NCI-H524 treated with DMSO at 0.1 percent for 48 hours (cell line): ENCODE measurements at places on chromosomes 3 and 15.
A peak's percentile ranks its signal among the peaks of the same experiment; 100 is the strongest.

GRCh38 chr3:88132894-88133293, 16.9 kb upstream of the C3orf38 start:
- no peak for DNase-seq

DNA sequence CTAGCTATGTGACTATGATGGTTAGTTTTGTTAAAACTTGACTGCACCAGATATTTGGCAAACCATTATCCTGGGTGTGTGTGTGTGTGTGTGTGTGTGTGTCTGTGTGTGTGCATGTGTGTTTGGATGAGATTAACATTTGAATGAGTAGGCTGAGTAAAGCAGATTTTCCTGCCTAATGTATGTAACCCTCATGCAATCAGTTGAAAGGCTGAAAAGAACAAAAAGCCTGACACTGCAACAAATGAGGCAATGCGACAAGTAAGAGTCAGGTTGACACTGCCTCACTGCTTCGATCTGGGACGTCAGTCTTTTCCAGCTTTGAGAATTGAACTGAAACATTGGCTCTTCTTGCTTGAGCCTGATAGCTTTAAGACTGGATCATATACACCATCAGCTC, 643.0 kb downstream of the NAALADL2 start:
- no peak for DNase-seq

GRCh38 chr15:68493629-68494028, 61.7 kb upstream of the ITGA11 start:
- DNase-seq = no peak

- peak; percentile 82 for DNase-seq
Observed at GRCh38 chr3:152834776-152835600, at the start of gene P2RY1. P2RY1 (plus strand) TSS chr3:152835131; CDS start chr3:152835783, 652 bp downstream.

GRCh38 chr3:141858312-141858711, 18.1 kb upstream of the ATP1B3 start:
- no peak for DNase-seq

DNA sequence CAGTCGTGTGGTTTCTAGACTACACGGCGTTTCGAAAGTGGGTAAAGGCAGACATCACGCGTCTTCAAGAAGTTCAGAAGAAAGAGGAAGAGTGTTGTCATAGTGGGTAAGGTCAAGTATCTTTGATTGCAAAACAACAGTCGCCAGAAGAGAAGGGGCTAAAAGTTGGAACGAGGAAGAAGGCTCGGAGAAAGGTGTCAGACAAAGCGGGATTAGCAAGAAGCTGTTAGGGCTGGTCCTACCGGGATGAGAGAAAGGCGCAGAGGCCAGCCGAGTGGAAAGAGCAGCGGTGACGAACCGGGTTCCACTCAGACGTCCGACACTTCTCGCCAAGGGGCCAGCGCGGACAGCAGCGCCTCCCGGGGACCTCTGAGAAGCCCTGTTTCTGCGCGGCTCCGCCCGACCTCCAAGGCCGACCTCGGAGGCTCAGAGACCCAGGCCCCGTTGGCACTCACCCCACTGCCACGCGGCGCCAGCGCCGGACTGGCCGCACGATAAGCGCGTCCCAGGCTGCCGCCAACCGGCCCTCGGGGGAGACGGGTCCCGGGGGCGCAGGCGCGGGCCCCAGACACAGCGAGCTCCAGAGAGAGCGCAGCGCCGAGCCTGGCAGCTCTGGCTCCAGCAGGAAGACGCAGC, 436 bp downstream of the ADPGK start:
- DNase-seq = no peak
